ENCODE measurements at places on chromosomes 13 and 19. TPM values are rescaled to one million over a fixed set of nuclear protein-coding genes. Genes with fewer than 3 reads are reported as not detected.

Gene ATP4B
- total RNA-seq = not detected

DNA sequence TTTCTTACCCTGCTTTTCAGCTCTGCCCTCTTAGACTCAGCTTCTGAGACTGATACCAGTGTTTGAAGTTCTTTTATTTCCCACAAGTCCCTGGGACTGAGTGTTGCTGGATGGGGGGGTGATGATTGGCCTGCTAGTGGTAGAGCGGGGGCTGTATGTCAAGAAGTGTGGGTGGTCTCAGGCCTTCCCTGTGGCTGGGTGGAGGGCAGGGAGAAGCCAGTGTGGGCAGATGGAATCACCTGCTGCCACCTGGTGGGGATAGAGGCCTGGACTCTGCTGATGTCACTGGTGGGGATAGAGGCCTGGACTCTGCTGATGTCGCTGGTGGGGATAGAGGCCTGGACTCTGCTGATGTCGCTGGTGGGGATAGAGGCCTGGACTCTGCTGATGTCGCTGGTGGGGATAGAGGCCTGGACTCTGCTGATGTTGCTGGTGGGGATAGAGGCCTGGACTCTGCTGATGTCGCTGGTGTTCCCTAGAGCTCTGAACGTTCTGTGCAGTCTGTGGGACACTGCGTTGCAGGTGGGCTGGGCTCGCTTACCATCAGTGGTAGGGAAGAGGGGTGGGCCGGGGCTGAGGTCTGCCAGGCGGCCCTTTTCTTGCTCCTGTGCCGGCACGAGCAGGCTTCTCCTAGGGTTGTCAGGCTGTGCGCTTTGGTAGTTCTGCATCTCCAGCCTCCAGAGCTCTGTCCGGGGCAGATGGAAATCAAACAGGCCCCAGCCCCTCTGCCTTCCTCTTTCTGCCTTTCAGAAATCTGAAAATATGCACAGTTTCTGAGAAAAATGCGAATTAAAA is 101.3 kb downstream of the ARHGEF7 start:
- no peak for DNase-seq
- H3K4me3 ChIP-seq = no peak overlapping the region

DNA sequence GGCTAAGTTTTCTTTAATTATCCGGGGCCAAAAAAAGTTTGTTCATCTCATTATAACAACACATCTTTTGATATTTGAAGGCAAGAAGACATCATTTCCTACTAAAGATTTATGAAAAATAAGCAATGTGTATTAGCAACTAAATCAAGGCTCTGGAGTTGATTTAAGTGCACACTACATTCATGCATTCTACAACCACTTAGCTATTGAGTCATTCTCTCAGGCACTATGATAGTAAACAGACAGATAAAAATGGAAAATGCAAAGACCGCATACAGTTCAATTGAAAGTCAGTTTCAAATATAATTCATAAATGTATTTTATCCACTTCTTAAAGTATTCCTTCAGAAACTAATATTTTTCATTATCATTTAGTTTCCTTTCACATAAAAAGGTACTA is 1395.2 kb downstream of the PCDH9 start:
- no peaks in the 10 kb centered on the region for H3K36me3 ChIP-seq
- no peak for DNase-seq
- no peak overlapping the region for H3K27ac ChIP-seq
- peaks cover 8% of the 10 kb centered on the region for H3K4me1 ChIP-seq
- H3K4me3 ChIP-seq = no peak overlapping the region

Gene TNFSF13B
- total RNA-seq = 0.30 TPM

- H3K36me3 ChIP-seq = no peaks in the 10 kb centered on the region
- no peak overlapping the region for H3K4me3 ChIP-seq
- H3K4me1 ChIP-seq = no peaks in the 10 kb centered on the region
- no peak for DNase-seq
These were observed 66.1 kb downstream of the SLC10A2 start for GRCh38 chr13:103000157-103000556.

- peak overlapping the region; percentile 62 for H3K4me3 ChIP-seq
- peak; percentile 95 for DNase-seq
- H3K27ac ChIP-seq = peak overlapping the region; percentile 94
These were observed 180.5 kb downstream of the COL4A1 start for GRCh38 chr13:110126391-110126961.

- H3K27ac ChIP-seq = no peak overlapping the region
- H3K27me3 ChIP-seq = peaks cover 42% of the 10 kb centered on the region
- no peak overlapping the region for H3K4me3 ChIP-seq
- peaks cover 8% of the 10 kb centered on the region for H3K4me1 ChIP-seq
- no peaks in the 10 kb centered on the region for H3K36me3 ChIP-seq
These were observed 56.5 kb downstream of the HSPH1 start for GRCh38 chr13:31105020-31105795.

DNA sequence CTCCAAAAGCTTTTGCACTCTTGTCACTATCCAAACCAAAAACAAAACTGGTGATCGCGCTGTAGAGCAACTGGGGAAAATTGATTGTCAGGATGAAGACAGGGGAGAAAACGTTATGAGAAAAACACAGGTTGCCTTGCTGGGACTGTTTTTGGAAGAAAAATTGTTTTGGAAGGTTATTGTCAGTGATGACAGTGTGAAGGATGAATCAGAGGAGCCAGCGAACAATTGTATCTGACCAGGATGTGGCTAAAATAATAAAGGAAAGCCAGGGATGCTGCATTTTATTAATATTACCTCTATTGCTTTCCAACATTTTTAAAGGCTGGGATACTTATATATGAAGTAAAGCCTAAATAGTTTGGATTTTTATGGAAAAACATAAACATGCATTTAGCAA is 334.0 kb downstream of the SPRY2 start:
- H3K36me3 ChIP-seq = no peaks in the 10 kb centered on the region
- H3K4me3 ChIP-seq = no peak overlapping the region
- H3K27ac ChIP-seq = no peak overlapping the region
- H3K27me3 ChIP-seq = no peaks in the 10 kb centered on the region

DNA sequence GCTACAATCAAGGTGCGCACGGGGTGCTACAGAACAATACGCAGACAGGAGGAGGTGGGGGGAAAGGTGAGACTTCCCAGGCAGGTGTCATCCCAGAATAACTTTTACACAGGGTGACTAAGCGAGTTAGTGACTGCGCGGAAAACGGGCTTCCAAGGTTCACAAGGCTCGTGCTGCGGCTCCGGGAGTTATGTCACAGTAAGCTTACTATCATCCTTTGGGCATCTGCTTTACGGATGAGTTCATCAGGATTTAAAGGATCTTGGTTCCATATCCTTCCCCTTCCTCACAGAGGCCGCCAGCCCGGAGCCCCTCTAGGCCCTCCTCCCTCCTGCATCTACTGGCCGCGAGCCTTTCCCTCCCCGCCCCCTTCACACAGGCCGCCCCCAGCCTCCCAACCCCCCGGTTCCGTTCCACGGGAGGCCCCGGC is 474 bp upstream of the IFT88 start:
- H3K36me3 ChIP-seq = peaks cover 14% of the 10 kb centered on the region
- peaks cover 24% of the 10 kb centered on the region for H3K4me1 ChIP-seq
- H3K4me3 ChIP-seq = peak overlapping the region; percentile 90
- DNase-seq = peak; percentile 69
- no peaks in the 10 kb centered on the region for H3K27me3 ChIP-seq

DNA sequence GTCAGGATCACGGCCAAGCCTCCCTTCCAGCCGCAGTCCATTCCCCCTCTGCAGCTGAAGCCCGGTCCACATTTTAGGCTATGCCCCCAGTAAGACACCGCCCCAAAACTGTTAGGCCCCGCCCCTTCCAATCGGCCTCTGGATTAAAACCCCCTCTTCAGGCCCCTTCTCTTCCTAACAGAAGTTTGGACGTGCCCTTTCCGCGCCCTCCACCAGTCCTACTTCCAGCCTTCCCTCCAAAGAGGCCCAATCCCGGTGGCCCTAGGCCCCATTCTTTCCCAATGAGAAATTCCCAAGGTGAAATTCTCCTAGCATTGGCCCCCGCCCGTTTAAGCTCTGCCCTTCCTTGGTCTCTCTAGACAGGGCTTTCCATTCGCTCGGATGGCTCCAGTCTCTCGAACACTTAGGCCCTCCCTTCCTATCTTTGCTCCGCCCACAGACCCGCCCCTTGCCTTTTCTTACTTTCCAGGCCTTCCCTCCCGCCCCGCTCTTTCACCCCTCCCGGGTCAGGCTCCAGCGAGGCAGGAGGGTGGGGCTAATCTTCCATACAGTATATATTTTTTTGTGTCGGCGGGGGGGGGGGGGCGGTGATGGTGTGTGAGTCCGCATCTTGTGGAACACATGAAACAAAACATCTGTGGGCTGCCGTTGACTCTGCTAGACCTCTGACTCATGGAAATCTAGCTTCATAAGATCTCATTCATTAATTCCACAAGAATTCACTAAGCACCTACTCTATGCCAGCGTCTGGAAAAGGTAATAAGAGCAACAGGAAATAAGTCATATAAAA is 13.6 kb downstream of the LTBP4 start:
- H3K4me1 ChIP-seq = peaks cover 28% of the 10 kb centered on the region
- DNase-seq = peak; percentile 93
- H3K4me3 ChIP-seq = peak overlapping the region; percentile 91
- peaks cover 9% of the 10 kb centered on the region for H3K36me3 ChIP-seq

GRCh38 chr13:78015782-78016181 is 97.2 kb upstream of the EDNRB start:
- H3K36me3 ChIP-seq = no peaks in the 10 kb centered on the region
- no peak for DNase-seq
- H3K27me3 ChIP-seq = no peaks in the 10 kb centered on the region
- H3K4me1 ChIP-seq = no peaks in the 10 kb centered on the region

DNA sequence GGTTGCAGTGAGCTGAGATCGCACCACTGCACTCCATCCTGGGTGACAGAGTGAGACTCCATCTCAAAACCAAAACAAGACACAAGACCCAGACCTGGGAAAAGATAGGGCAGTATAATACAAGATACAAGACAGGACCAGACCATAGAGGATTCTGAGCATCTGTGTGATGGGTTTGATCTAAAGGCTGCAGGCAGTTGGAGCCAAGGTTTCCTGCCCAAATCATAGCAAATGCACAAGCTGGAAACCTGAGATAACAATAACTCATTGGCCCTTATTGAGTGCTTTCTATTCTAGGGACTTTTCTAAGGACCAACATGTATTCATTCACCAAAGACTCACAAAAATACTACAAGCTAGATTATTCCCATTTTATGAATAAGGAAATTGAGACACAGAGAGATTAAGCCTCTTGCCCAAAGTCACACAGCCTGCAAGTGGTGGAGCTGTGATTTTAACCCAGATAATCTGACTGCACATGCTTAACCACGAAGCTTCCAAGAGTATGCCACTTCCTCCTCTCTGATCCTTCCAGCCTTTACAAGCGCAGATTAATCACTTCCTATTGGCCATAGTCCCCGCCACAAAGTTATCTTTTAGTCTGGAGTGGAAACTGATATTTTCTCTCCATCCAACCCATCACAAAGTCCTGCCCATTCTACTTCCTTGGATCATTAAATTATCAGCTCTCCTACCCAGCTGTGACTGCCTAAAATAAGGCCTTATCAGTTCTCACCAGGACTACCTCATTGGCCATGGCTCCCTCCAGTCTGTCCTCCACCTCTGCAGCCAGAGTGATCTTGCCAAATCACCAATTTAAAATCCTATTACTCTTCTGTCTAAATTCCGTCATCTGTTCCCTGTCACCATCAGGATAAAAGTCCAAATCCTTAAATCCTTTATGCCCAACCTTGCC is 147.2 kb downstream of the FLT1 start:
- H3K27ac ChIP-seq = peak overlapping the region; percentile 36
- H3K36me3 ChIP-seq = no peaks in the 10 kb centered on the region
- peaks cover 2% of the 10 kb centered on the region for H3K27me3 ChIP-seq
- H3K4me1 ChIP-seq = peaks cover 76% of the 10 kb centered on the region
- DNase-seq = peak; percentile 41

Gene FUT6
- total RNA-seq = not detected

GRCh38 chr19:18093439-18094161 is 4.0 kb upstream of the MAST3 start:
- H3K36me3 ChIP-seq = no peaks in the 10 kb centered on the region
- peaks cover 8% of the 10 kb centered on the region for H3K27me3 ChIP-seq
- DNase-seq = peak; percentile 26
- H3K27ac ChIP-seq = no peak overlapping the region
- H3K4me3 ChIP-seq = no peak overlapping the region

- H3K27me3 ChIP-seq = peaks cover 4% of the 10 kb centered on the region
- H3K27ac ChIP-seq = no peak overlapping the region
- H3K36me3 ChIP-seq = no peaks in the 10 kb centered on the region
- DNase-seq = no peak
- no peaks in the 10 kb centered on the region for H3K4me1 ChIP-seq
- H3K4me3 ChIP-seq = no peak overlapping the region
These were observed 362.5 kb downstream of the ZNF536 start for GRCh38 chr19:30734669-30735068.

Gene LSR
- total RNA-seq = 2.3 TPM

DNA sequence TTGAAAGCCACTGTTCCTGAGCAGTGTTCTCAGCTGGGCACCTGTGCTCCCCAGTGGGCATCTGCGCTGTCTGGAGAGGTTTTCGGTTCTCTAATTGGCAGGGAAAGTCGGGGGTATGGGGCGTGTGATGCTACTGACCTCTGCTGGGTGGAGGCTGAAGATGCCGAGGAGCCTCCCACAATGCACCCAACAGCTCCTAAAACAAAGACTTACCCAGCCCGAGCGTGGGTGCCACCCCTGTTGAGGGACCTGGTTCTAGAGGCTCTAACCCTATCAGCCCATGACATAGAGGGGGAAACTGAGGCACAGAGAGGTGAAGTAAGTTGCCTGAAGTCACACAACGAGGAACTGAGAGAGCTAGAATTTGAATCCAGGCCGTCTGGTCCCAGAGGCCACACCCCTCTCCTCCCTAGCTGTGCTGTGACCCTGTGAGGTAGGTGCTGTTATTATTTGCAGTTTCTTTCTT is 2.3 kb downstream of the SPACA4 start:
- peaks cover 9% of the 10 kb centered on the region for H3K27me3 ChIP-seq
- no peaks in the 10 kb centered on the region for H3K4me1 ChIP-seq
- peak overlapping the region; percentile 57 for H3K4me3 ChIP-seq
- no peak overlapping the region for H3K27ac ChIP-seq
- H3K36me3 ChIP-seq = no peaks in the 10 kb centered on the region
- no peak for DNase-seq

Gene DAND5
- not detected for total RNA-seq

DNA sequence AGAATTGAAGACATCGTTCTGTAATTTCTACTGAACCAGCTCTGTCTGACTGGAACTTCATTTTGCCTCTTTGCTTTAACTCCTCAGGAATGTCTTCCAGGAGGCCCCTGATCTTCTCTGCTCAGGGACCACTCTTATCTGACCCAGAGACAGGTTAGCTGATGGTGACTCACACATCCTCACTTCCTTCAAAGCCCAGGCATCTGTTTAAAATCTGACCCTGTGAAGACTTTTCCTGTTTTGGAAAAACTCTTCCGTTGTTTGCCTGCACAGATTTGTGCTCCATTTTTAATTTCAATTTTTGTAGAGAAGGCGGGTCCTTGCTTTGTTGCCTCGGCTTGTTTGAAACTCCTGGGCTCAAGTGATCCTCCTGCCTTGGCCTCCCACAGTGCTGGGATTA is 1.6 kb downstream of the ARL11 start:
- DNase-seq = no peak
- peaks cover 15% of the 10 kb centered on the region for H3K4me1 ChIP-seq
- H3K27me3 ChIP-seq = peaks cover 3% of the 10 kb centered on the region
- no peak overlapping the region for H3K27ac ChIP-seq
- H3K36me3 ChIP-seq = no peaks in the 10 kb centered on the region
- no peak overlapping the region for H3K4me3 ChIP-seq

Gene FCGBP
- total RNA-seq = 0.25 TPM

GRCh38 chr13:91904005-91904404 is 505.6 kb downstream of the GPC5 start:
- no peak overlapping the region for H3K4me3 ChIP-seq
- DNase-seq = no peak
- no peaks in the 10 kb centered on the region for H3K36me3 ChIP-seq
- no peaks in the 10 kb centered on the region for H3K27me3 ChIP-seq
- H3K27ac ChIP-seq = no peak overlapping the region
- H3K4me1 ChIP-seq = no peaks in the 10 kb centered on the region

Gene ZIC2
- total RNA-seq = not detected

Gene HMGB1
- total RNA-seq = 383 TPM

Gene TMEM150B
- total RNA-seq = not detected

Gene TLE6
- 2.7 TPM for total RNA-seq

Gene RB1
- total RNA-seq = 46.0 TPM

Gene TMEM59L
- 2.2 TPM for total RNA-seq
